ENCODE measurements at places on chromosomes 3 and 15.

DNA sequence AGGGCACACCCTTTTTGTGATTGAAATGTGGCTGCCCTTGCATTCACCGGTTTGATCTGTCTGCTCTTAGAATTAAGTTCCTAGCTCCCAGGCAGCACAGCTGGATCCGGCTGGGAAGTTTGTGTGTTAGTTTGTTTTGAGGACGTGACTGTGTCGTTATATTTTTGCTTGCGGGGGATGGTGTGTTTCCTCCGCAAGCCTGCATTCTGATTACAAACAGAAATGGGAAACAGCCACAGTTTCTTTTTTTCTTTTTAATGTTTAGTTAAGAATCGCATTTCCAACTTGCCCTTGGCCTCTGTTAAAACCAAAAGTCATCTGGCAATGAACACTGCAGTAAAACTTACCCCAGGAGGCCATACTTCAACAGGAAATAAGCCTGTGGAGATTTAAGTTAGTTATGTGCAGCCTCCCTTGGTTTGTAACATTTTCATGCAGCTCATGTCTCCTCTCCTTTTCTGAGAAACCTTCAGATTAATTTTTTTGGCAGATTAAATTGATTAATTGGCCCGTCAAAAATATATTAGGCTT lies 888 bp downstream of the TMOD3 start:
- peak; percentile 41 for DNase-seq

DNA sequence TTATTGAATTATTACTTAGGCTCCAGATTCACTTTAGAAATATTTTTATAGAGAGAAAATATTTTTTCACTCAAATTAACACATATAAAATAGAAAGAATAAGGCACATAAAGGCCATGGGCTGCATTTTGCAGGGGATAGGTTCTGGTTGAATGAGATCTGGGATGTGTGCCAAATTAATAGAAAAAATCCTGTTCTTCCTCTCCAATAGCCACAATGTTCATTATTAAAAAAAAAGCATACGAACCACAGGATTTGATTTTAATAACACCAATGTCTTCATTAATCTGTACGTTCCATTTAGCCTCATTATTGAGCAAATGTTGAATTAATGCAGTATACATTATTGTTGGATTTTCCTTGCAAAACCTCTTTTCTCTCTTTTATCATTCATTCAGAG lies 622.8 kb upstream of the AGTR1 start:
- no peak for DNase-seq

DNA sequence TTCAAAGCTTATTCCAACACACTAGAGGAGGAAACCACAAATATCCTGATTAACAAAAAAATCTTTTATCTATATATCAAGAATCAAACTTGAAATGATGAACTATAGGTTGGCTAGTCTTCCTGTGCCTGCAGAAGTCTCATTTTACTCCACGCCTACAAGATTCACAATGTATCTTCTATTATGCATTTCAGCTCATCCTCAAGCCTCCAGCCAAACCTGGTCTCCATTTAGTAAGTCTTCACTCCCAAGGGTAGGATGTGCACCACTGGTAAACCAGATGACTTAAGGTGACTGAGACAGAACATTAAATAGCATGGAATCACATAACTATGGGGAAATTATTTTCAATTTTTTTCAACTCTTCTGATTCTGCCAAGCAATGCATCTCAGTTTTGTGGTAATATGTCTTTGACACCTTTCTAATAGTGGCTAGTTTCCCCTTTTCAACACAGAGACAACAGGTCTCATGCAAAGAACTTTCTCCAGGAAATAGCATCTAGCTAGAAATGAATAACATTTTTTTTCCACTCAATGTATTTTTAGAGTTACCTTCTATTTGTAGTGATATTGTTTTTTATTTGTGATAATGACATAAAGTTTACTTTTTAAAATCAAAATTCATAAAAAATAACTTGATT lies 166.9 kb downstream of the TNIK start:
- no peak for DNase-seq

DNA sequence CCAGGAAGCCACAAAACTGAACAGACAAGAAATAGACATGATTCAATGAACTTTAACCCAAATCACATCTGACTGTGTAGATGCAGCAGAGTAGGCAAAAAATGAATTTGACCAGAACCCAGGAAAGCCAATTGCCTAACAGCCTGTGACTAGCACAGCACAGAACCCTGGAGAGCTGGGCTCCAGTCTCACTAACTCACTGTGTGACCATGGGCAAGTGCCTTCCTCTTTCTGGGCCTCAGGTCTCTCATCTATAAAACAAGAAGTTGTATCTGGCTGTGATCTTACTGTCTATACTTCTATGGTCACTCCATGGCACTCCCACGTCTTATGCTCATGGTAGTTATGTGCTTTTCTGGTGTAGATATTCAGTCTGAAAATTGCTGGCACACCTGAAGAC lies 48.1 kb upstream of the USP3 start:
- DNase-seq = no peak

DNA sequence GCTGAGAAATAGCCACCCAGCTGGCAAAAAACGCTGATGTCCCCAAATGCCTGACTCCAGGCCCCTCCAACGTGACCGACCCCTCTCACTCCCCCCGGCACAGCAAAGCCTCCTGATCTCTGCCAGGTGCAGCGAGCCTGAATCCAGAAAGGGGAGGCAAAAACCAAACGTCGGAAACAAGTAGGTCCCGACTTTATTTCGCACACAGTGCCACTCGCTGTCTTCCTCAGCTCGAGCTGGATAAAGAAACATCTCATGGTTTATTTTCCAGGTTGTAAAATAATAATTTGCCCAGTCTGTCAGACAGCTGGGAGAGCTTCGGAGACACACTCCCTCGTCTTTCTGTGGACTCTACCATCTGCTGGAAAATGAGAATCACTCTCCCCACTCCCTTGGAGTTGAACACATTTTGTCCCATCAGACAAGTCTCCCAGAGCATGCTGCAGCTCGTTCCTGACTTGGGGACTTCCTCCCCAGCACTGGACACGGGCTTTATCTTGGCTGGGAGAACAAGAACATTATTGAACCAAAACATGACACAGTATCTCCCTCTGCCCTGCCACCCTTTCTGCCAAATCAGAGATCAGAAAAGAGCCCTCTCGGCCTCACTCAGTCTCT lies 142.8 kb downstream of the NUP210 start:
- no peak for DNase-seq

DNA sequence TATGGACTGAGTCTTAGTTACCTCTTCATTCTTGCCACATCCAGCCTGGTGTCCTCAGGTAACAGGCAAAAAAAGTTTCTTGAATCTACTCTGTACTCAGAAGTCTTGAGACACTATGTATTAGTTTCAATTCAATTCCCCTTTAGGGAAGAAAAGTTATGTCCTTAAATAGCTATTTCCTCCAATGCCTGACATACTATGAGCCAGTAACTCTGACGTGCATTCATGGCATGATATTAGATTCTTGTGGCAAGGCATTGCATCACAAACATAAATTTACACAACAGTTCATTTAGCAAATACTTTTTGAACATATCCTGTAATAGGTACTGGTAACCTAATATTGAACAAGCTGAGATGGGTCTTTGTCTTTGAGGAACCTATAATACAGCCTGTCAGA lies 109.3 kb upstream of the FOXB1 start:
- no peak for DNase-seq

DNA sequence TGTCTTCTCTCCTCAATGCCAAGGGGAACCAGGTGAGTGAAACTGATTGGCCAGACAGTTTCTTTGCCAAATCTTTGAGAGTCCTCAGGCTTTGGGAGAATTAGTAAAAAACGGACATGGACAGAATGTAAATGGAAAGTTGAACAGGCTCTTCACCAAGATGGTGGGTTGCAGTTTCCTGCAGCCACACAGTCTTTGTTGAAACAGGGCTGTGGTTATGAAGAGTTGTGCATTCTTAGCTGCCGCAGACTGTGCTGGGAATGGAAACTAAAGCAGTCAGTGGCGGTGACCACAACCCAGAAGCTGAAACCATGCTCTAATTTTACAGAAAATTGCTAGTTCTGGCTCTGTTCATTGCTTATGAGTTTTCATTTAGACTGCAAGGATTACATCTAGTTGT lies 42.1 kb upstream of the TASOR start:
- no peak for DNase-seq

DNA sequence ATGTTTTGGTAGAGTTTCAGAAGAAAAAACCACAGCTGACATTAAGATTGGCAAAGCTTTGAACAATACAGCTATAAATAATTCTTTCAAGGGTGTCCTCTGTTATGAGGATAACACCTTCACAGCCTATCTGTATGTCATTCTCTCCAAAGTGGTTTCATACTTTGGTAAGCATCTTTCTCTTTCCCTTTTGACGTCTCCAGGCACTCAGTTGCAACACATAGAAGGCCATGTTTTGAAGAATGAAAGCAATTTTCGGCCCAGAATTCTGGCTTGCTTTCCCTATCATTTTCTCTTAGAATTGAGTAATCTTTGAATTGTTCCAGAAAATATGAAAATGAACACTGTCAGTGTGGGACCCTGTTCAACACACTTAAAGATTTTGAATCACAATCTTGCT lies 200.0 kb upstream of the CBLB start:
- DNase-seq = no peak

- DNase-seq = no peak
Measured at GRCh38 chr3:171775943-171776342, 34.3 kb downstream of the PLD1 start.

DNA sequence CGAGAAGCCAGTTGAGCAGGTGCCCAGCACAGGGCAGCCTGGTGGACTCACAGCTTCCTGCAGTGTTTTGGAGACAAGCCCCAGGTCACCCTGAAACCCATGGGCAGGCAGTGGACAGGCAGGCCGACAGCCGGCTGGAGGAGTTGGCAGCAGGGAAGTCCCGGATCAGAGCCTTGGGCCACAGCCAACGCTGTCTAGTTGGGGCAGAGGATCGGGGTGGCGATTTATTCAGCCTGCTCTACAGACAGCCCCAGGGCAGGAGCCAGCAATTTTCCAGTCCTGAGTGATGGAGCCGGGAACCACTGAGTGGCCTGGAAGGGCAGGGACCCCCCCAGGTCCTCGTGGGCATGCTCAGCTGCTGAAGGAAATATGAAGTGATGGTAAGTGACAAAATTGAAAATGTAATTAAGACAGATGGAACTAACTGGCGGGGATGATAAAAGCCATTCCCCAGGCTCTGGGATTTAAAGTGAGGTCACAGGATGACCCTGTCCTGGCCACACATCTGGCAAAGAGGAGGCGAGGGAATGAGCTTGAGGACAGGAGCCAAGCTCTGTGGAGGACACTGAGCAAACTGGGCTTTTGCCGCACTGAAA lies 34.4 kb upstream of the TBC1D21 start:
- DNase-seq = no peak

GRCh38 chr3:13877911-13878280 lies 2.0 kb downstream of the WNT7A start:
- no peak for DNase-seq

DNA sequence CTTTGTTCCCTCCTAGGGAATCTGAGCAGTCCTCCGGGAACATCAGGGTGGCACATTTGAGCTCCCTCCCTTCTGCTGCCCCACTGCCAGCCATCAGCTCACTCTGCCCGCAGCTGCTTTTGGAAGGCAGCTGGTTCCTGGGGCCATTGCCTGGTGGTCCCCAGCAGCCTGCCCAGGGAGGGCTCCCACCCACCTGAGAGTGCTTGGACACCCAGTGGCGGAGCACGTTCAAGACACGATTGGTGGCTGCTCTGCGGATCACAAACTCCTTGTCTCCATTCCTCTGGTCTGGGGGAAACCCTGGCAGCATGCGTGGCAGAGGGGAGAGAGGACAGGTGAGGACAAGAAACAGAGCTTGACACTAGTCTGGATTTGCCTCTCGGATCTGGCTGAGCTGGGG lies 53.7 kb upstream of the CTSH start:
- DNase-seq = no peak

- DNase-seq = no peak
Measured at GRCh38 chr3:153339065-153339464, 177.0 kb downstream of the RAP2B start.

DNA sequence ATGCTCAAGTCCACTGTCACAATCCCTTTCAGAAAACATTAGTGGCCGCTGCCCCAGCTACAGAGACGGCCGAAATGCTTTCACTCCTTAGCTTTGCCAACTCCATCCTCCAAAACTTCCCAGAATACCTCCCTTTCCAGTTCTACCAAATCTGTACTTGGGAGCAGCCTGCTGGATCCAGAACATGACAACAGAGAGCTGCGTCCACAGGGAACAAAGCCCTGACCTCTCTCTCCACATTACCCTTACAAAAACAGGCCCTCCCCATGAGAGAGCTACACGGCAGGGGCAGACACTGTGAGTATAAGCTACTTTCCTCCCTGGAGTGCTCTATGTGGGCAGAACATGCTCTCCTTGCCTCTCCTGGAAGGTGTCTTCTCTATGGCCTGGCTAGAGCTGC lies 6.3 kb downstream of the RBM15B start:
- DNase-seq = no peak

DNA sequence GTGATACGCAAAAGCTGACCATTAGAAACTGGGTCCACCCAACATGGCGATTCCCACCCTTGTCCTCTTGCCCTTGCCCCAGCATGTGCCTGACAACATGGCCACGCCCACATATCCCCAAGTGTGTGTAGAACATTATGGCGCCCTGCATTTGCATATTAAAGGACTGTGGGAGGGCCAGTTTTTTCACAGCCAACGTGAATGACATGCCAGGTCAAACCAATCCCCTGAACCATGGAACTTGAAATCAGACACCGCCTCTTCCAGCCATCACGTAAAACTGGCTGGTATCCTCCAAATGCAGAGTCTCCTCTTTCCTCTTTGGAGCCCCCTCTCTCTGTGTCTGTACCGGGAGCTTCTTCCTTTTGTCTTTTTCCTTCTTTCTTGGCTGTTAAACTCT lies 156.7 kb upstream of the EPHA6 start:
- DNase-seq = peak; percentile 2

DNA sequence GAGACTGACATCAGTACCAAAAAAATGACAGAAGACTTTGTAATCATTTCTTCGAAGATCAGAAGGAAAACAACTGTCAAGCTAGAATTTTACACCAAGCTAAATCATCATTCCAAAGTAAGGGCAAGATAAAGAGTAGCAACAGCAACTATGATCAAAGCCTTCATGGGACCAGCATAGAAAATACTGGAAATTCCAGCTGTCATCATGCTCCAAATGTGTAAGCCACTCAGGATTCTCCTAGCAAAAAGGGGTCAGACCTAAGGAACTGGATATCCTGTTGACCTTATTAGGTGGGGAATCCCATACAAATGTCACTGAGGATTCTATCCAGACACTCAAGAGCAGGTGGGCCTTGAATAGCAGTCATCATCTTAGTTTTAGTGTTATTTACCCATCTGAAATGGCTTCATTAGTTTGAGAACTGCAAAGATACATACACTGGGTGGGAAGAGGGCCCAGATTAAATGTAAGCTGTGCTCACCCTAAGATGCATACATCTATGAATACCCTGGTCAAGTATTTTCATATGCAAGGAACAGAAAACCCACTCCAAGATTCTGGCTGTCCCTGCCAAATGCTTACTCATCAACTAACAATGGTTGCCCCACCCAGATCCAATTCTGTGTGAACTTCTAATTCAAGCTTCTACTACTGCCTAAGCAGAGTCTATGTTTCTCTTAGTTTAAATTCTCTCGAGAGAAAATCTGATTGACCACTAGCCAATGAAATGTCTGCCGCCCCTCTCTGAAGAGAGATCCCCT lies 33.5 kb downstream of the CLDN18 start:
- peak; percentile 84 for DNase-seq
